ENCODE measurements at places on chromosomes 12 and 14.

DNA sequence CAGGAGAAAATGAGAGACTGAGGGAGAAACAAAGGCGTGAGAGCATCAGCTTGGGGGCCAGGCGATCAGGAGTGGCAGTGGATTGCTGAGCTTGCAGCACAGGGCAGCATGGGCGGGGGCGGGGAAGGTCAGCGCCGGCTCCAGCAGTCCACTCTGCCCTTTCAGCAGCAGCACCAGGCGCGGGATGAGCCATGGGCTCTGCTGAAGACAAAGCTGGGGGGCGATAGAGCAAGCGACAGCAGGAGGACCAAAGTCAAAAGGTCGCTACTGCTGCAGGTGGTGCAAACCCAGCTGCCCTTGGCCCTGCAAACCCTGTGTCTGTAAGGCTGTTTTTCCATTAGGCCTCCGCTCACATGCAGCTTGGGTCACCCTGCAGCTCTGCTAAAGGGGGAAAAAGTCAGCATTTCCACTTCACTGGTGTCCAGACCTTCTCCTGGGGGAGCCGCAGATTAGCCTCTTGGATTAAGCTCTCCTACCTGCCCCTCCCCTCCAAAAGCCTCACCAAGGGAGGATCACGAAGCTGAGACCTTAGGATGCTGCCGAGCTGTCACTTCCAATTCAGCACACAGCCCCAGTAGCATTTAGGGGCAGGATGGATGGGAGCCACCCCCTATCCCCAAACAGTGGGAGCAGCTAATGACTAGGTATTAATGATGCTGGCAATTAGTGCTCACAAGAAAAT lies 204.8 kb downstream of the DPF3 start:
- DNase-seq = no peak

DNA sequence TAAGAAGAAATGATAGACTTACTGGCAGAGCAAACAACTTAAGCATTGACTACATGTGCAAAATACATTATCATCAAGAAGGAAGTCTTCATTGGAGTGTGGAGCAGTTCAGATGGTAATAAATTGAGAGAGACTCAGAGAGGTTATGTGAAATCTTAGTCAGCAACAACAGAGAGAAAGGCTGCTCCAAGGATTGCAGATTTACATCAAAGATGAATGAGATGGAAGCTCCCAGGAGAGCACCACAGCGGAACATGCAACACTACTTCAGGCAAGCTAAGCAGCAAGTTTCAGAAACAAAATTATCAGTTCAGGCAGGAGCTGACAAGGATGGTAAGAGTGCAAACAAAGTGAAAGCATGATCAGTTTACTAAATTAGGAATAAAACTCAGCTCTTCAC lies 882.3 kb downstream of the LRFN5 start:
- no peak for DNase-seq

GRCh38 chr12:125418902-125419564 lies 353.8 kb downstream of the AACS start:
- no peak for DNase-seq

DNA sequence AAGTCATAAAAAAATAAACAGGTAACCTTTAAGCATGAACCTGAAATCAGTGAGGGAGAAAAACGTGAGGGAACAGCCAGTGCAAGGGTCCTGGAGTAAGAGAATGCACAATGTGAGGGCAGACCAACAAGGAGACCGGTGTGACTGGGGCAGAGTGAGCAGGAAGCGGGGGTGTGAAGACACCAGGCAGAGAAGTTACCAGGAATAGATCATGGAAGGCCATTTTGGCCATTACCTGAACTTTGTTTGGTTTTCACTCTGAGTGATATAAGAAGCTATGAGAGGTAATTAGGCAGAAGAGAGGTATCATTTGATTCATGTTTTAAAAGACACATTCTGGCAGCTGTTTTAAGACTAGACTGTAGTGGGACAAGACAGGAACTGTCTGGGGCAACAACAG lies 15.0 kb downstream of the PAH start:
- DNase-seq = no peak

- no peak for DNase-seq
Observed at GRCh38 chr12:117142094-117142493, 42.9 kb upstream of the TESC start.

DNA sequence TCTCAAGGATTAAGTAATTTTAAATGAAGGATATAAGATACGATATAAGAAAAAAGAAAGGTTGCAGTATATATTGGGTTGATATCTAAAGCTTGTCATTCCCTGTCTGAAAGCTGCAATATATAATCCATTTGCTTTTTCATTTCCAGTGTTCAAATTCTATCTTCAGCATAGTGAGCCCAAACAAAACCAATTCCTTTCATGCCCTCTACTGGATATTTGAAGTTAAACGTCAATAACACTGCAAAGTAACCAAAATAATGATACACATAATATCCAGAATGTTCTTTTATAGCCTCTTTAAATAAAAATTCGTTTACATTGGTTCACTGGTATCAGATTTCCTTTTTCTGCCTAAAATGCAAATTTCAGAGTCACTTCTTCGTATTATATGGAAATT lies 64.5 kb upstream of the DAAM1 start:
- DNase-seq = no peak

Measured in stimulated activated CD4-positive, alpha-beta T cell treated with anti-CD3 and anti-CD28 coated beads, Interleukin-12 subunit alpha, Interleukin-12 subunit beta, amount 100 ng/mL, for 4 hours (primary cell).